ENCODE measurements at places on chromosomes 16 and 17.

- DNase-seq = peak; percentile 98
These were observed 1.5 kb downstream of the COL1A1 start for GRCh38 chr17:50199803-50200456.

DNA sequence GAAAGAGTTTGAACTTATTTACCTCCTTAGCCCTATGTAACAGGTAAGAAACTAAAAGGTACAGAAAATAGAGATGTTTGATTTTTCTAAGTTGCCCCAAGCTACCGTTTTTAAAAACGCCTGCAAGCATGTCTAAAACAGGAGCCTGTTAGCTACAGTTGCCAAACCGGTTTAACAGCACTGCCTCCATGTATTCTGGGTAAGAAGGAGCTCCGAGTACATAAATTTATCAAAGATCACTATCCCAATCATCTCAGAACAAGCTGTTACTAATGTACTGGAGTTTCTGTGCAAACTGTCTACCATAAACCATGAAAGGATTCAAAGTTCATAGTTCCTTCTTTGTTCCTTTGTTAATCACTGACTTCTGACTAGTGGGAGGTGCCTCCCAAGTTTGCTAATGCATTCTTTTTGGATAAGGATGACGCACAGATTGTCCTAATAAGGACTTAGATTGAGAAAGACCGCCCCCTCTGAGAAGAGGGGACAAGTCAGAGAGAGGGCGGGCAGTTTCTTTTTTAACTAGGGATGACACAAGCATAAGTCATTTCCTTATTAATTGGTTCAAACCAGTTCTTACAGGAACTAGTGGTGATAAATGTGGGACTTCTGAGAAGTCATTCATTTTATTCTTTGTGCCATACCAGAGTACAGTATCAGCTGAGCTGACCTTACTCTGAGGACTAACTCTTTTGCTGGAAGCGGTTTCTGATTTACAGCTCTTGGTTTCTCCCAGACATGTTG, 55.3 kb downstream of the TUBD1 start:
- DNase-seq = no peak

DNA sequence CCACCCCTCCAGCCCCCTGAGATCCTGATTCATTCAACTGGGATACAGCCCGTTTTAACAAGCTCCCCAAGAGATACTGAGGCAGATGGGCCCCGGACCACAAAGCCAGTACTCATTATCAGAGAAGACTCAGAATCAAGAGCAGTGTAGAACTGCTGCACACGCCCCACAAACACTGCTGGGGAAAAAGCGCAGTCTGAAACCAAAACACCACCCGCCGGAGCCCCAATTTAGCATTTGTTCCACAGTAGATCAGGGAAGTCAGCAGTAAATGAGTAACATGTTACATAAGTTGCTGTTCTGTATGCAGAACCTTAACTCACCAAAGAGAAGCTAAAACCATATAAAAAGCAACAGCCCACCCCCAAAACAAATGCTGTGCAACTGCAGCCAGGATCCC, 123.6 kb downstream of the CDYL2 start:
- DNase-seq = no peak

DNA sequence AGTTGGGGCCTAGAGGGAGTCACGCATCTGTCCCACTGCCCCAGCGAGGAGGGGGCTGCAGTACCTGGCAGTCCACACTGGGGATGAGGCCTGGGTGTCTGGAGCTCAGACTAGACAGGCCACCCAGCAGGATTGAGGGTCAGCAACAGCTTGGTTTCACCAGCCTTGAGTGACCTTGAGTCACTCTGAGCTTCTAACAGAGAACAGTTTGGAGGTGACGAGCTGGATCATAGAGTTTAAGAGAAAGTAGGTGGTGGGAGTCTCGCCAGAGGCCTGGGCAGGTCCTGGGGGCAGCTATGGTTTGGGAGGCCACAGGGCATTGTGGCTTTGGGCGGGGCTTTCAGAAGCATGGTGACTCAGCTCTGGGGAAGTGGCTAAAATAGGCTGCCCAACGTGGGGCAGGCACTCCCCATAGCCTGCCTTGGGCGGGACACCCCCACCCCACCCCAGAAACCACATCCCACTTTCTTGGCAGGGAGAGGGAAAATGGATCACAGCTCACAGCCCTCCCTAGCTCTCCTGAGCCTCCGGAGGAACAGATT, 20.5 kb downstream of the CDC42EP4 start:
- no peak for DNase-seq

- DNase-seq = no peak
These were observed 13.6 kb downstream of the COX4I1 start for GRCh38 chr16:85812811-85813700.

DNA sequence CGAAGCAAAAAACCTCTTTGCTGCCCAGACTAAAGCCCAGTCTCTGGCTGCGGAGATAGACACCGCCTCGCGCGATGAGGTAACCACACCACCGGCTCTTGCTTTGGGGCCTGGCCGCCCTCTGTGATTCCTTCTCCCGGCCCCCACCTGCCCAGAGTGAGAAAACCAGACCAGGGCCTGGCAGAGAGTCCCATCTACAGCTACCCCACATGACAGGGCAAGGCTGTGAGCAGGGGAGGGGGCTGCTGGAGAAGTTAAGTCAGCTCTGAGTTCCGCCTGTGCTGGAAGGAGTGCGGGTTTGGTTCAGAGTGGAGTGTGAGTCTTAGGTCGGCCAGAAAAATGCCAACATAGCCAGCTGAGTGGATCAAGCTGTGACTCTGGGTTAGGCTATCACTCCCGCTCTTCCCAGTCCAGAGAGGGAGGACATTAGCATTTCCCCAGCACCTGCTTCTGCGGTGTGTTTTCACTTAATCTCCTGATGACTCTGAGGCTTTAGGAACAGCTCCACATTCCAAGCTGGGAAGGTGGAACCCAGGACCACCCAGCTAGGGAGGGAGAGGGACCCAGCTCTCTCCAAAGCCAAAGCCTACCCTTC, 139.0 kb downstream of the RAB11FIP4 start:
- DNase-seq = no peak

GRCh38 chr17:34816848-34817247, 144.4 kb downstream of the CCT6B start:
- no peak for DNase-seq

DNA sequence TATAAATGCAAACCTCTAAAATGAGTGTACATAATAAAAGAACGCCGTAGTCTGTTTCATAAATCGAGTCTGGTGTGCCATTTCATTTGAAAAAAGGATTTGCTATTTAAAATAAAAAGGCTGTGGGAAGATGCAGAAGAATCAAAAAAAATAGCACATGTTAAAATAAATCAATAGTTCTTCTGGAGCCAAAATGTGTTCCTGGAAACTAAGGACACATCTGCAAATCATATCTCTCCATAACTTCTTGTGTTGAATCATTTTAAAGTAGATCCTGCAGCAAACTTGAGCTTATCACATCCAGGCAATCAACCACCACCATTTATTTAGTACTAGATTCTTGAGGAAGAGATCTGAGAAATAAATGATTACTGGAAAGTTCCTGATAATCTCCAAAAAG, 29.0 kb downstream of the XPO6 start:
- no peak for DNase-seq

DNA sequence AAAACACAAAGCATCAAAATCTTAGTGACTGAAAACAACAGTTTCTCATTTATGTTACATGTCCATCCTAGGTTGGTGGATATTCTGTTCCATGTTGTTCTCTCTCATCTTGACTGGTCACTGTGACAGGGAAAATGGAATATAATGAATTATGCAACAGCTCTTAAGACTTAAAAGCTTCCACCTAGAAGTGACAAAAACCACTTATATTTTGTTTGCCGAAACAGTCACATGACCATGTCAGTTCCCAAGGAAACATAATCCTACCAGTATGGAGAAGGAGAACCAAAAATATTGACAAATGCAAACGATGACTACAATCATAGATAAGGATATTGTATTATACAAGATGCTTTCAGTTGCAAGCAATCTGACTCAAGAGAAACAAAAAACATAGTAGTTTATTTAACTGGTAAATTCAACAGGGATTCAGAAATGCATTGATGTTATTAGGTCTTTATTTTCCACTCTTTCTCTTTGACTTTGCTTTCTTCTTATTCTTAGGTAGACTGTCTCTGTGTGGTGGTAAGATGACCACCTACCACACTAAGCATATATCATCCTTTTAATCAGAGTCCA, 103.8 kb downstream of the SSH2 start:
- DNase-seq = no peak

DNA sequence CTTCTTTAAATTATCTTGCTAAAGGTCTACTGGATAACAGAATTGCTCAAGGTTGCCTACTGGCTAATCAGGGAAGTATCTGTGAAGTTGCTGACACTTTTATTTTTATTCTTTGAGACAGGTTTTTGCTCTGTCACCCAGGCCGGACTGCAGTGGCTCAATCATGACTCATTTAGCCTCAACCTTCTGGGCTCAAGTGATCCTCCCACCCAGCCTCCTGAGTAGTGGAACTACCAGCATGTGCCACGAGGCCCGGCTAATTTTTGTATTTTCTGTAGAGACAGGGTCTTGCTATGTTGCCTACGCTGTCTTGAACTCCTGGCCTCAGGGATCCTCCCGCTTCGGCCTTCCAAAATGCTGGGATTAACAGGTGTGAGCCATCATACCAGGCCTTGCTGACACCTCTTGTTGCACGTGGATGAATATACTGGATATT, 43.1 kb downstream of the GLG1 start:
- DNase-seq = no peak

GRCh38 chr17:63423963-63424362, 22.1 kb downstream of the CYB561 start:
- no peak for DNase-seq

- no peak for DNase-seq
These were observed 153.9 kb upstream of the CES5A start for GRCh38 chr16:56029026-56029425.

DNA sequence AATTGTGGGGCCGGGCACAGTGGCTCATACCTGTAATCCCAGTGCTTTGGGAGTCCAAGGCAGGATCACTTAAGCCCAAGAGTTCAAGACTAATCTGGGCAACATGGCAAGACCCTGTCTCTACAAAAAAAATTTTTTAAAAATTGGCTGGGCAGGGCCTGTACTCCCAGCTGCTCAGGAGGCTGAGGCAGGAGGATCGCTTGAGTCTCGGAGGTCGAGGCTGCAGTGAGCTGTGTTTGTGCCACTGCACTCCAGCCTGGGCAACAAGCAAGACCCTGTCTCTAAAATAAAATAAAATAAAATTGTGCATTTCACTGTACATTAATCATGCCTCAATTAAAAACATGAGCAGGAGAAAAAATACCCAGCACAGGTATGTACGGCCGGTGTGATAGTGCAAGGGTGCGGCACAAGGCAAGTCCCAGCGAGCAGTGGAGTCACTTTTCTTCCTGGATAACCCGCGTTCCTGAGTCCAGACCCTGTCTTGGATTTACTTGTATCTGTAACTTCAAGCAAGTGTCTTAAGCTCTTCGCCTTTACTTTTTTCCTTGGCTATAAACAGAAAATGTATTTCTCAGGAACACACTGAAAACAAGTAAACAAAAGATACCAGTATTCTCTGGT, 11.4 kb downstream of the ZDHHC7 start:
- DNase-seq = no peak

- DNase-seq = no peak
These were observed 9.2 kb downstream of the AXIN2 start for GRCh38 chr17:65552214-65552613.

- DNase-seq = no peak
These were observed 2.3 kb downstream of the IL21R start for GRCh38 chr16:27404163-27404823.

DNA sequence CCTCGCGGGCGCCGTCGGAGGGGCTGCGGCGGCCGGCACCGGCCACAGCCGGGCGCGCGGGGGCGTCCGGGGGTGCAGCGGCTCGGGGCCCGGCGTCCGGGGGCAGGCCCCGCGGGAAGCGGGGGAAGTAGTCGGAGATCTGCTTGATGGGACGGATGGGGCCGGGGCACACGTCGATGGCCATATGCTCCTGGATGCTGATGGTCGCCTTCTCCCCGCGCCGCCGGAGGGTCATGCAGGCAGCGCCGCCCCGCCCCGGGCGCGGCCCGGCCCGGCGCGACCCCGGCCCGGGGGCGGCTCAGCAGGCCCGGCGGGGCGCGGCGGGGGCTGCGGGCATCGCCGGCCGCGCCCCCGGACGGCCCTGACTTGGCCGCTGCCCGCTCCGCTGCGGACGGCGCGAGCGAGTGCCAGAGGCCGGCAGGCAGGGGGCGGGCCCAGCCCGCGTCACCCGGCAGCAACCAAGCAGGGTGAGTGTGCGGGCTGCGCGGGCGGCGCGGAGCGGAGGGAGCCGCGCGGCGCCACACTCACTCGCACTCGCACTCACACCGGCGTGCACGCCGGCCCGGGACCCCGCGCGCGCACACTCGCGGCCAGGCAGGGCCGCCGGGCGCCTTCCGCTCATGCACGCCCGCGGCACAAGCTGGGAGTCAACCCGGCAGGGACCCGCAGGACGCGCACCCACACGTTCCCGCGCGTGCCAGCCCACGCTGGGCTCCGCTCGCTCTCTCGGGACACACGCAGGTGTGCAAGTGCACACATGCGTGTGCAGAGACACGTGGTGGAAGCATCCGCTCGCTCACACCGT, at the start of gene DOC2B:
DOC2B (minus strand) TSS at position 406 of the 805 bp plus-strand sequence; CDS start at position 235, 171 bp downstream.
- DNase-seq = no peak

DNA sequence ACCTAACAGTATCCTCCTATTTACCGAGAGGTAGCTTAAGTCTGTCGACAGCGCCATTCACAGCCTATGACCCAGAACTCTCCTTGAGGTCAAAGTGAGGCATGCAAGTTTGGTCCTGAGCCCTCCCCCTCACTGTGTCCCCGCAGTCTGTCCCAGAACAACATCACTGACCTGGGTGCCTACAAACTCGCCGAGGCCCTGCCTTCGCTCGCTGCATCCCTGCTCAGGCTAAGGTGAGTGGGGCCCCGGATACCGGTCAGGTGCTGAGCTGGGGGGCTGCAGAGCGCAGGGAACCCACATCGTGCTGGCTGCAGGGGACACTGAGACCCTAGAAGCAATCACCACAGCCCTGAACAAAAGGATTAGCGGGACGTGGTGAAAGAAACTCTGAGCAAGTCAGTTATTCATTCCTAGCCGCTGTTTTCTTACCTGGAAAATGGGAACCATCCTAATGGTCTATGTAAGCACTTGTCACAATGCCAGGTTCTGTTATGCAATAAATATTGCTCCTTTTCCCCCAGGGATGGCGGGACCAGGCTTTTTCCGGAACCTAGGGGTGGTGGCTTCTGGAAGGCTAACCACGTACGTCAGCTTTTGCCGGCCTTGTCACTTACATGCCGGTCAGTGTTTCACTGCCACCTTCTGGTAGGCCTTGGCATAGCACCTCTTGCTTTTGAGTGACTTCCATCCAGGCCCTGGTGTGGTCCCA, 23.8 kb downstream of the DEXI start:
- DNase-seq = peak; percentile 46

- no peak for DNase-seq
These were observed 44.9 kb downstream of the SMURF2 start for GRCh38 chr17:64617125-64617780.

DNA sequence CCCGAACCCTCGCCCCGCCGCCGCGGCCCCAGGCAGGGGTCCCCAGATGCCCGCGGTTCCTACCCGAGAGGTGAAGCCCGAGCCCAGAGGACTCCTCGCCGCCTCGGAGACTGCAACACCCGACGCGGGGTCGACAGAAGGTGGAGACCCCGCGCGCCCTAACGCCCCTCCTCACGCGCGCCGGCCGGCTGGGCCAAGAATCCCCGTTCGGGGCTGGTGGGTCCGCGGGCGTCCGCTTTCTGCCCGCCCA, 515 bp downstream of the SUMO2 start:
- DNase-seq = no peak
